Right ventricle myocardium inferior (tissue), 1 donor: ENCODE measurements at places on chromosomes 3 and 15.

DNA sequence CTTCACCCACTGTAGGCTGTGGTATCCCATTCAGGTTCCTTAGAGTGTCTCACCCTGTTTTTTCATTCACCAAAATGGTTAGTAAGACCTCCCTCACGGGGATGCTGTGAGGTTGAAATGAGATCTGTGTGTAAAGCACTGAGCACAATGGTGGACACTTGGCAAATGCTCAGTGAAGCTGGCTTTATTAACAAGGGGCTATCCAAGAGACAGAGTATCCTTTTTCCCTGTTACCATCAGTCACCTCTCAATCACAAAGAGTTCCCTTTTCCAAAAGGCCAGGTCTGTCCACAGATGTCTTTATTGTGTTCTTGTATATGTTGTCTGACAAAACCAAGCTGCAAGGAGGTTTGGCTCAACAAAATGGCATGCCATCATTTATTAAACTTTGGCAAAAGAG is 138.9 kb upstream of the RARB start:
- no peak for DNase-seq

DNA sequence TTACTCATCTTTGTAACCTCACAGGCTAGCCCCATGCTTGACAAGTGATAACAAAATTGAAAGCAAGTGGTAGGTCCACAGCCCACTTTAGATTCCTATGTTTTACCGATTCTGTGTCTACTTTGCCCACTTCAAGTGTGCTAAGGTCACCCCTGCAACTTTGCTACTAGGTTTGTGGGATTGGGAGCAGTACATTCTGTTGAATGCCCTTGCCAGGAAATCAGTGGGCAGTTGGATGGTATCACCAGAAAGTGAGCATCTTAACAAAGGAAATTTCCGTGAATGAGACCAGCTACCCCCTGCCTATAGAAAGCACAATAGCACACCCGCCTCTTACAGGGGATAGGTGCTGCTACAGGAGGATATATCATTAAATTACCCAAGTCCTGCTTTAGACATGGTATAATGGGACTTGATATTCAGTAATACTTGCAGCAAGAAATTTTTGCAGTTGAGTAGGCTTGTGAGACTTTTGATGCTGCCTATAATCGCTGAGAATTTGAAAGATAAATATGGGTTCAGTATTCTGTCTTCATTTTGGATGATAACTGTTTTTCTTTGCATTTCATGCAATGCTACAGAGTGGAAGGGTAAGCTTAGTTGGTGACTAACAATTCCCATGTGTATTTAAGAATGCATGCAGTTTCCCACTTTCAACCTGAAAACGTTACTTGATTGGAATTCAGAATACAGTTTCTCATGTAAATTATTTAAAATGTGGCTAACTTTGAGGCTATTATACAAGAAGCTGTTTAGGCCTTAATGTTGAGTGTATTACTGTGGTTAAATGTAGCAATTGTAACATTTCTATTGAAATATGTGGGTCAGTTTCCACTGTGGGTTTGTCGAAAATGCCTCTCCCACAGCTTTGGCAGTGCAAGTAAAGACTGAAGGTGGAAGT is 9.5 kb downstream of the EBLN2 start:
- DNase-seq = no peak

GRCh38 chr3:115022835-115023398 is 124.2 kb downstream of the ZBTB20 start:
- DNase-seq = no peak

DNA sequence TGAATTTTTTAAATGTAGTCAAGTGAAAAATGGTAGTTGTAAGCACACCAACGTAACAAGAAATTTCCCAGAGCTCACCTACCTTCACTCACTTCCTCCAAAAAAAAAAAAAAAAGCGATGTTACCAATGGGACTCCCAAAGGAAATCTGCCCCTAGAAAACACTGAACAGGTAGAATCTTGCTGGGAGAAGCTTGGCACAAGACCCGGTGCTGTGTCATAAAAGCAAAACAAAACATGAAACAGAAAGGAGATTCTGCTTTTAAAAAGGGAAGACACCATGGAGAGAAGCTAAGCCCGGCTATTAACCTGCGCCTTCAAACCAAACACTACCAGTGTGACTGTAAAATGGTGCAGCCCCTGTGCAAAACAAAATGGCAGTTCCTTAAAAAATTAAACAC is 40.5 kb downstream of the PGPEP1L start:
- DNase-seq = no peak

DNA sequence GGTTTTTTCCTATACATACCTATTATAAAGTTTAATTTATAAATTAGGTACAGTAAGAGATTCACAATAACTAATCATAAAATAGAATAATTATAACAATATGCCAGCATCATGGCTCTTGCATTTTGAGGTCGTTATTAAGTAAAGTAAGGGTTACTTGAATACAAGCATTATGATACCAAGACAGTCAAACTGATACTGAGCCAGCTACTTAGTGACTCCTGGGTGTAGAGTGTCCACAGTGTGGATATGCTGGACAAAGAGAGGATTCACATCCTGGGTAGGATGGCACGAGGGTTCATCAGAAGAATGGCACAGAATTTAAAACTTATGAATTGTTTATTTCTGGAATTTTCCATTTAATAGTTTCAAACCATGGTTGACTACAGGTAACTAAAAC is 157.2 kb upstream of the IL12A start:
- DNase-seq = no peak

- no peak for DNase-seq
Measured at GRCh38 chr3:36904641-36905040, 40.2 kb downstream of the TRANK1 start.

DNA sequence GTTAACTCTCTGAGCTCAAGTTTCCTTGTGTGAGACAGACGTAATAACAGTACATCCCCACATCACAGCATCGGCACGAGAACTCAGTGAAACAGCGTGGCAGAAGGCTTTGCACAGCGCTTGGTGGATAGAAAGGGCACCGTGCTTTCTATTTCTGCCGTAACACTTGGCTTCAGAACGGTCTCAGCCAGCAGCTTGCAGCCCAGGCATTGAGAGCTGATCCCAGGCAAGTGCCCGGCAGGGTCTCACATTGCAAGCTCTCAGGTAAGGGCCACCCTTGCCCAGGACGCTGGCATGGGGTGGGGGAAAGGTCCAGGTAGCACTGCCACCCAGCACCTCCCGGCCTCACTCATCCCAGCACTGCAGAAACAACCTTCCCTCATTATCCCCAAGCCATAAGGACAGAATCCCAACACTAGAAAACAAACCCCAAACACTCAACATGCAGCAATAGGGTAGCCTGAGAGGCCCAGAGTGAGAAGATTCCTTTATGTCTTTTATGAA is 70.5 kb upstream of the ITGA11 start:
- DNase-seq = no peak

- DNase-seq = no peak
Measured at GRCh38 chr3:108130701-108131474, 40.1 kb upstream of the CD47 start.

DNA sequence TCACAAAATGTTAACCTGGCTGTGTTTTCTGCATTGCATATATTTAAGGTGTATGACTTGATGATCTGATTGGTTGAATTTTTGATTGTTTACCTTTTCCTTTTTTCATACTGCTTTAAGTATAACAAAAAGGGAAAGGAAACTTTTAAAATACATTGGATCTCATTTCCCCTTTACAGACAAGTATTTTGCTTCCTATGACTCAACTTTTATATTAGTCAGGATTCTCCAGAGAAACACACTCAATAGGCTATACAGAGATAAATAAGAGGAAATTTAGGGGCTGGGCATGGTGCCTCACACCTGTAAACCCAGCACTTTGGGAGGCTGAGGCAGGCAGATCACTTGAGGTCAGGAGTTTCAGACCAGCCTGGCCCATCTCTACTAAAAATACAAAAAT is 205.8 kb downstream of the TJP1 start:
- no peak for DNase-seq

DNA sequence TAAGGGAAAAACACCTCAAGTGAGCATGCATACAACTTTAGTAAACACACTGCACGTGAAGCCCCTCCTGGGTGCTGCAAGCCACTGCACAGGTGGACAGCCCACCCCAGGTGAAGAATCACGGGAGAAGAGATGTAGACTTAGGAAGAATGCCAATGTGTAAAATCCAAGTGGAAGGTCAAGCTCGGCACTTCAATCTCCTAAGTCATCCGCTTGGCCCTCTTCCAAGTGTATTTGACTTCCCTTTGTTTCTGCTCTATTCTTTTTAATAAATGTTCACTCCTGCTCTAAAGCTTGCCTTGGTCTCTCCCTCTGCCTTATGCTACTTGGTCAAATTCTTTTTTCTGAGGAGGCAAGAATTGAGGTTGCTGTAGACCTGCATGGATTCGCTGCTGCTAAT is 316.6 kb downstream of the EDEM1 start:
- no peak for DNase-seq

DNA sequence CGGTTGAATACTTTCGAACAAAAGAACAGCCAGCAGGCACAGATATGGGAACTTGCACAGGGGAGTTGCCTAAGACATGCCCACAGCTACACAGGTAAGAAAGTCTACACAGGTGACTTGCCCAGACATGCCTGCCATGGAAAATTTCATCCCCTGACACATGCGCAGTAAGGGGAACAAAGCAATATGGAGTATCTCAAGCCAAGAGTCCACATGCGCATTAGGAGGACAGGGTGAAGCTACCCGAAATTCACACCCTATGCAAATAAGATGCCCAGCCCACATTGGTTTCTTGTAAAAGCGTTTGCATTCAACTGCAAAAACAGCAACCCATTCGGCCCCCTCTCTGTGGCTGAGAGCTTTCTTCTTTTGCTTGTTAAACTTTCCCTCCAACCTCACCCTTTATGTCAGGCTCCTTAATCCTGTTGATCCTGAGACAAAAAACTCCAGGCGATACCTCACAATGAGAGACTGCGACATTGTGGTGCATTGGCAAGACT is 49.3 kb upstream of the TRPM1 start:
- no peak for DNase-seq

DNA sequence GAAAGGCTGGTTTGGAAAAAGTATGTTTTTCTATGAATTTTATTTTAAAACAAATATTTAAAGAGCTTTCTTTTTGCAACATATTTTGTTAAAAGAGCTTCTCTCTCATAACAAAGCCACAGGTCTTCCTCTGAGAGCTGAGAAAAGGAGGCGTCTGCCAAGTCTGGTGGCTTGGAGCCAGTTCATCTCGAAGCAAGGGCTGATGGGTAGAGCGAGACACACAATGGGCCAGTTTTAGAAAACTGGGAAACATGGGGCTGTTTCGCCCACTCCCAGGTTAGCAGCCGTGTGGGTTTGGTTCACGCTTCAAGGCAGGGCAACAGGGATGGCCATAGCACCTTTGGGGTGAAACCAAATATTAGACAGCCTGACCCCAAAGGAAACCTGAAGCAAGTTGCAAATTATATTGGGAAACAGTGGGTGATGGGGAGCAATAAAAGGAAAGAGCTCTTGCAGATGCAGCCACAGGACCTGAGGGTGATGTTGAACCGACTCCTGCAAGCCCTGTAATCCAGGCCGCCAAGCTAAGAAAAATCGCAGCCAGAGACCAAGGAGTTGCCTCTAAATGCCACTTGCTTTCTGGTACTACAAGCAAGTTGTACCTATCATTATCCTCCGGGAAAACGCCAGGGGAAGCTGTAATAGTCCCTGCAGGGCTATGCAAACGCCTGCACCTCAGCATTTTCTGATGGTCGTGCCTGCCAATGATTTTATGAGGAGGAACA is 88.4 kb upstream of the GALNT15 start:
- DNase-seq = peak; percentile 85

GRCh38 chr3:184284696-184285095 is 8.9 kb downstream of the ECE2 start:
- no peak for DNase-seq

- DNase-seq = no peak
Measured at GRCh38 chr3:109563149-109563548, 225.8 kb upstream of the DPPA4 start.

DNA sequence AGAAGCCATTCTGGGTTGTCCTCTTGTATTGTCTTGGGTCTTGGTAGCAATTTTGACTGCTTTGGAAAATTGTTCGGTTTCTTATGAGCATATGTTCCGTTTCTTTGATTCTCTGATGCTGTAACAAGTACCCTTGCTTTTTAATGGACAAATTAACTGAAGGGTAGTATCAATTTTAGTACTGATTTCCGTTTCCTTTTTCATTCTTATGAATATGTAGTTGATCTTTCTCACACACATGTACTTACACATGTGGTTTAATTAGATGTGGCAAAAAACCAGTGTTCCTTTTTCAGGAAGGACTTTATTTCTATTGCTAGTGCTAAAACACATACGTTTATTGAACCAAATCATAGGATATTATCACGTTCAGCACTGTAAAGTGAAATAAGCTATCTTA is 119.1 kb downstream of the TCF12 start:
- DNase-seq = no peak

DNA sequence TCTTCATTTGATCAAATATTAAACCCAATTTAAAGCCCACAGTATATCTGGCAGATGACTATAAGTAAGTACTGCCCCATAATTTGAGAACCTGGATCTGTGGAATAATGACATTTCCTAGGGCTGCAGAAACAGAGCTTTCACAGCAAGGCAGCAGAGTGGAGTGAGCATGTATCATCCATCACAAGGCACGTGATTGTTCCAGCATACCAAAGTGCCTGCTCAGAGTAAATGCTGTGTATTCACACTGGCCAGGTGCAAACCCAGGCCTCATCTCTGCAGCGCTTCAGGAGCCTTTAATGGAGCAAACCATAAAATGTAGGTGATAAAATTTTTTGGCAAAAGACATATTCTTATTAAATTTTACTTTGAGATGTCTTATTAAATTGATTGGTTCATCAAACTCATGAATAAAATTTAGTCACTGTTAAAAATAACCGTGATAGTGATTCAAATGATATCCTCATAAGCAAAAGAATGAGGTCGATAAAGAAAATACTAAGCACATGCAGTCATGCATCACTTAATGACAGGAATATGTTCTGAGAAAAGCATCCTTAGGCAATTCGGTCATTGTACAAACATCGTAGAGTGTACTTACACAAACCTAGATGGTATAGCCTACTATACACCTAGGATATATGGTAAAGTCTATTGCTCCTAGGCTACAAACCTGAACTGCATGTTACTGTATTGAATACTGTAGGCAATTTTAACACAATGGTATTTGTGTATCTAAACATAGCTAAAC is 99.3 kb upstream of the SLC24A5 start:
- no peak for DNase-seq

GRCh38 chr3:10017636-10018292 is 8.5 kb upstream of the FANCD2 start:
- no peak for DNase-seq

- DNase-seq = no peak
Measured at GRCh38 chr3:126958638-126959085, 24.3 kb upstream of the PLXNA1 start.

DNA sequence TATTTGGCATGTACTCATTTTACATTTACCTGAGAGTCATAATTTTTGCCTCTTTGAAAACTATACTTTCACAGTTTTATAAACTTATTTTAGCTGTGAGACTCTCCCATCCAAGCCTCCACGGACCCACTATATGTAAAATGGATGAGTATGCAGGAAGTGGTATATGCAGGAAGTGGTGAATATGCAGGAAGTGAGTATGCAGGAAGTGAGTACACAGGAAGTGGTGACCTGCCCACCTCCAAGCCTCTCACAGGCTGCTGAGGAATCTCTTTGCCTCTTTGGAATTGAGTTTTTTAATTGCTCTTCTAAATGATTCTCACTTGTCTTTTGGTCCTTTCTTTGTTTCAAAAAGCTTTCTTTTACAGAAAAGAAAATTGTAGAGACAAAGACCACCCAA is 85.2 kb downstream of the KBTBD8 start:
- no peak for DNase-seq
